ENCODE measurements at places on chromosomes 1 and 21.

DNA sequence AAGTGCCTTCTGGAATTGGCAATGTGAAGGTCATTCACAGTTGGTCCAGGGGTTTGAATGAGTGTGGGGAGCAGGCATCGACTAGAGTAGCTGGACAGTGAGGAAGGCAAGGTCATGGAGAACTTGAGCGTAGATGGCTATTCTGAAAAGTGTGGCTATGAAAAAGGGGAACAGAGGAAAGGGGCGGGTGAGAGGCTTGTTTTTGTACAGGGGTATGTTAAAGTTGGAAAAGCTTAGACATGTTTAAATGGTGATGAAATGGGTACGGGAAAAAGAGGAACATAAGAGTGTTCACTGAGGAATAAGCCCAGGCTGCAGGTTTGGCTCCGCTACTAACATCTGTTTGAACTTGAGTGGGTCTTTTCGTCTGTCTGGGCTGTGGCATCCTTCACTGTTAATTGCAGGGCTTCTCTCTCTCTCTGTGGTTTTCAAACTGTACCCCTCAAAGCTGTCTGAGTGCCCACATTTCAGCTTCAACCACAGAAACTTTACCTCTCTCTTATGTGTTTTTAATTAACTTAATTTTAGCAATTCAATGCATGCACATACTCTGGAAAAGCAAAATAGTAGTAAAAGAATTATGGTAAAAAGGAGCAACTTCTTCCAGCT, 70.8 kb upstream of the COA6 start:
- no peak for DNase-seq

DNA sequence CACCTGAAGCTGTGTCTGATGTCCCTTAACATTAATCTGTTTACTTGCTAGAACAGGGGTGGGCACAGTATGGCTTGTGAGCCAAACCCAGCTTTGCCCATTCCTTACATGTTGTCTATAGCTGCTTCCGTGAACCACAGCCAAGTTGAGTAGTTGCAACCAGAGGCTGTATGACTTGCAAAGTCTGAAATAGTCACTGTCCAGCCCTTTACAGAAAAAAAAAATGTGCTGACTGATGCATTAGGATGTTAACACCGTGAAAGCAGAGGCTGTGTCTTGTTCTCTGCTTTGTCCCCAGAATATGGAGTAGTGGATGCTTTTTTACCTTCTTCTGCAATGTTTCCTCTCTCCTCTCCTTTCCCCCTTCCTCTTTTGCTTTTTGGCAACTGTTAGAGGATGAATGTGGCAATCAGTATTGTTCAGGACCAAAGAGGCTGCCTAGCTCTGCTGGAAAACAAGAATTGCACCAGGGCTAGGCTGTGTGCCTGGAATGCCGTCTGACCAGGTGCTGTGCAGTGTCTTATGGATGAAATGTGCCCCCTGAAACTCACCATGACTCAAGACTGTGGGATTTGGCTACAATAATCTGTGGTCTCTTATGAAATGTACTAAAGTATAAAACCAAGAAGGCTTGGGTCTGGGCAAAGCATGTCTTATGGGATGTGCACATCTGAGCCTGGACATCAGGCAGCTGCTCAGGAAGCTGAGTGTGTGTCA, 79.6 kb upstream of the GCLM start:
- no peak for DNase-seq

- no peak for DNase-seq
Measured at GRCh38 chr1:154716614-154717527, 108.9 kb upstream of the ADAR start.

GRCh38 chr1:240000634-240001033, 91.0 kb upstream of the FMN2 start:
- DNase-seq = no peak

DNA sequence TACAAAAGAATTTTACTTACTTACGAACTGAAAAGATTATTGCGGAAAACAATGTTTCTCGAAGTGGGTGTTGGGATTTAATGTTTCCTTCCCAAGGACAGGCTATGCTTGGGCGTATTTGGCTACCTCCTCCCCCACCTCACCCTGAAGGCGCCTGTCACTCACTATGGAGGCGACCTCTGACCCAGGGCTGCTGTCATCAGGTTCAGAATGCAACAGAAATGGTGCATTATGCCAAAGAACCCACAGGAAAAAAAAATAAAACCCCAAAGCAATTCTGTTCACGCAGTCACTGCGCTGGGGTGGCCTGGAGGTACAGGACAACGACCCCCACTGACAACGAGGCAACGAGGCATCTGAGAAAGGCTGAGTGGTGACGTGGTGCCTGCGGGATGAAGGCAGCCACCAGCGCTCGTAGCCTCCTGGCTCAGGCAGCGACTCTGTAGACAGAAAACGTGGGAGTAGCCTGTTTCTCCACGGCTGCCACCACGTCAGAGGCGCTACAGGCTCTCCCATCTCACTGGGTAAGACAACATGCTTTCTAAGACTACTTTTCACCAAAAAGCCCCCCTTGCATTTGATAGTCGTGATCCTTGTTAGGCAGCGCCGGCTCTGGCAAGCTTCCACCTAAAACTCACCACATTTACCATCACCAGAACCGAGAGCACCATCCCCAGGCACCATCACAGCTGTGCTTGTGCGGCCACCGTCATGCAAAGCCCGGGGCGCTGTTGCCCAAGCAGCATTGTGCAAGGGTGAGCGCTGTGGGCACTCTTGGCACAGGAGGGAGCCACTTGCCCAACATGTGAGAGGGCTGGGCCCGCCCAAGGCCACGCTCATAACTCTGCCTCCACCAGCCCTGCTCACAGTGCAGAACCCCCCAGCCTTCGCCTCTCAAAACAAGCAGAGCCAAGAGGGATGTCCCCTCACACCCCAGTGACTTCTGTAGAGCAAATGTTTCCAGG, 14.3 kb downstream of the NADK start:
- peak; percentile 13 for DNase-seq

GRCh38 chr1:161782886-161783285, 16.8 kb downstream of the ATF6 start:
- DNase-seq = no peak

DNA sequence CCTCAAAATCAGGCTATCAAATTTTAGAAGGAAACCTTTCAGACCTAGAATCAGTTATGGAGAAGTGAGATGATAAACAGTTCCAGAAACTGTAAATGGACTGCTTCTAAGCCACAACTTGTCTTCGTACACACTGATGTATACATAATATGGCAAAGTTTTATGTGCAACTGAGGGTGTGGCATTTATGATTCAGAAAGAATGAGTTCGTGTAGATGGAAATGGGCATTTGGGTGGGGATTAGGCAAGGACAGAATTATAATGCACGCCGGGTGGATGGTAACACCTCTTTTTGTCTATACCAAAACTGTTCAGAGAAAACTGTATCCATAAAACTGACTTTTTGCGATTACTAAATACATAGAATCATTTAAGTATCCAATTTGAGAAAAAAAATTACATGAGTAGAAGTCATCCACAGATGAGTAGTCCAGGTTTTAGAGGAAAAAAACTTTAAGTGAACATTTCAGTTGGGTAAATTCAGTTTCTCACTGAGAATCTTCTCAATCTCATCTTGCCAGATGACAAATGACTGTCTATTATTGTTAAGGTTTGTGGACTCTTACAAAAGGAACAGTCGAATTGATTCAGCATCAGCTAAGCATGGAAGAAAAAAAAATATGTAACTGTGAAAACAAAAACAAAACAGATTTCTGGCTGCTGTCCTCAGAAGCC, 22.5 kb downstream of the ERRFI1 start:
- no peak for DNase-seq

DNA sequence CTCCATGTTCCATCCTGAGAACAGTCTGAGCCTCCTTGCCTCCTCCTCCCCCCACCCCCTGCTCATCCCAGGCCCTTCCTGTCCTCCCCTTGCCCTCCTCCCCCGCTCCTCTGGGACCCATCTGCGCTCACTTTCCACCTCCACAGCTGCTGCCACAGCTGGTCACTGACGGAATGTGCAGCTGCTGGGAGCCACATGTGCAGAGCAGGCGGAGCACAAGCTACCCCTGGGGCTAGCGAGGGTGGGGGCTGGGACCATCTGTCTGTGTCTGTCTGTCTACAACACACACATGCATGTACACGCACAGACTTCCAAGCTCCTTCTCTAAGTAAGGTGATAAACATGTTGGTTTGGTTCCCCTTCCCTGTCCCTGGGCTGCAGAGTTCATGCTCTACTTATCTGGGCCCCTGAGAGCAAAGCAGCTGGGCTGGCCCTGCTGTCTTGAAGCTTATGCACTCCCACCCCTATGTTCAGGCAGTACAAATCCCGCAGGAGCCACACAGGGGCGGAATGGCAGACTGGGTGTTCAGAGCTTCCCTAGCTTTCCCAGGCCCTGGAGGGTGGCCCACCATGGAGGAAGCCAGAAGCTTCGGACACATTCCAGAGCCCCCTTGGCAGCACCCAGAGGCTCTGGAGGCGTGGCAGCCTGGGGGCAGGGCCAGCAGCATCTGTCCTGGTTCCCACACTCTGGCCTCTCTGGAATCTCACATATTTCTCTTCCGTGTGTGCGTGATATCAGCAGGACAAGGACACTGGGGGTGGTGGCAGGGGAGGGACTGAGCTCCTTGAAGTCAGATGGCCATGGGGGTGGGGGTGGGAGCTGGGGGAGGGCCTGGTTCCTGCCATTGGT, 7.0 kb upstream of the HEYL start:
- DNase-seq = no peak

- no peak for DNase-seq
Measured at GRCh38 chr1:247360991-247361731, 29.5 kb upstream of the ZNF496 start.

GRCh38 chr1:204134103-204134502, 17.7 kb downstream of the ETNK2 start:
- DNase-seq = no peak

- DNase-seq = no peak
Measured at GRCh38 chr1:185053204-185053603, 7.8 kb downstream of the RNF2 start.

GRCh38 chr1:36154765-36155407, 1.1 kb upstream of the MAP7D1 start:
- DNase-seq = no peak

GRCh38 chr1:74388855-74389254, 123.6 kb downstream of the LRRC53 start:
- DNase-seq = no peak

- DNase-seq = no peak
Measured at GRCh38 chr1:23463286-23463685, 20.7 kb downstream of the ASAP3 start.

DNA sequence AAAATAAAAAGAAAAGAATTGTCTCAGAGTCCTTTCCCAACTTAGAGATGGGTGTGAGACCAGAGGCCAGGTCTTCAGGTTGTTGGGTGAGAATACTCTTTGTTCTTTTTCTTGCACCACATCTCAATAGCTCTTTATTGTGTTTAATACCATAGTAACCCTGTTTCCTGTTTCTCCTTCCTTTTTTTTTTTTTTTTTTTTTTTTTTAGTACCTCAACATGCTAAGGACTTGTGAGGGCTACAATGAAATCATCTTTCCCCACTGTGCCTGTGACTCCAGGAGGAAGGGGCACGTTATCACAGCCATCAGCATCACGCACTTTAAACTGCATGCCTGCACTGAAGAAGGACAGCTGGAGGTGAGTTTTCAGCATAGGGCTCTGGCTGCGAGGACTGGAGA, 24.4 kb downstream of the CELF3 start:
- no peak for DNase-seq

DNA sequence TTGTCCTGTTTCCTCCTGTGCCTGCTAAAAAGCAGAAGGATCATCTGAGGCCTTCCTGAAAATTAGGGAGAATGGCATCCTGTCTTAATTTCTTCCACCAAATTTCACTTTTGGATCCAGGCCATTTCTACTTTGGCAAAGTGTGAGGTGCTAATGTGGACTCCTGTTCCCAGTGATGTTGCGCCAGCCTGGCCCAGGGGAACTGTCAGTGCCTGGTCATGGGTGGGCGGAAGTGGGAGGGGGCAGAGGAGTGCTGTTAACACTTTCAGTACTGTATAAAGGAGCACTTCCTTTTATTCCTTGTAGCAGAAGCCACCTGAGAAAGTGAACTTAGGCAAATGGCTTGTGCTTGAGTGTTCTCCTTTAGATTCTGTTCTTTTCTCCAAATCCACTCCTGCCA, 19.9 kb downstream of the ELAPOR1 start:
- DNase-seq = no peak

GRCh38 chr21:31115249-31115648, 77.0 kb upstream of the KRTAP19-8 start:
- no peak for DNase-seq

GRCh38 chr1:60017508-60018205, 55.9 kb downstream of the C1orf87 start:
- no peak for DNase-seq

DNA sequence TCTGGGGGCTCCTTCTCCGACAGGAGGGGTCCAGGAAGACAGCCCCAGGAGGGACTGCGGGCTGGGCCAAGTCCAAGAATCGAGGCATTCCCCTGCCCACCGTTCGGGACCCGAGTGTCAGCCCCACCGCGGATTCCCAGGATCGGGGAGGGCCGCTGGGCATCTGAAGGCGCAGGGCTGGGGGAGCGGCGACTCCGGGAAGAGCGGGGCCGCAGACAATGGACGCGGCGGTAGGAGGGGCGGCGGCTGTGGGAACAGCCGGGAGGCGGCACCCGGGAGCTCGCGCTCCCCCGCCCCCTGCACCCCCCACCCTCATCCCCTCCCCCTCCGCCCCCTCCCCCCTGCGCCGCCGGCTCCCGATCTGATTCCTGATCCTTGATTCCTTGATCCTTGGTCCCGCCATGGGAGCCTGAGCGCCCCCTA, at the start of gene VANGL2:
TSS of gene VANGL2 (plus strand) at position 342 of the 423 bp plus-strand sequence. CDS start 15,274 bp downstream, outside the sequence.
- peak; percentile 33 for DNase-seq

DNA sequence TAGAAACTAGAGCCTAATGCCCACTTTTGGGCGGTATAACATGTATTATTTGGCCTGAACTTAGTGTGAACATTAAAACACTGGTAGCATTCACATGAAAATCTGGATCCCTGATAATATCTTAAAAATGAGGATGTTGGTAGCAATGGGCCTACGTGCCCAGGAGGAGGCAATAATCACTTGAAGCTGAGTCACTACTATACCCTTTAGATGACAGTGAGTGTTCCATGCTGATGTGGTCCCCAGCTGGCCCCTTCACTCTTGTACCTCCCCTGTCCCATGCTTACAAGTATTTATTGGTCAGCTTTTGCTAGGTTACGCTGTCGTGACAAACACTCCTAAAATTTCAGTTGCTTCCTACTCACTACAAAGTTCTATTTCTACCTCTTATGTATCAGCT, 23.0 kb upstream of the POU2F1 start:
- DNase-seq = no peak

- DNase-seq = no peak
Measured at GRCh38 chr1:55054396-55054795, 15.0 kb downstream of the PCSK9 start.

- no peak for DNase-seq
Measured at GRCh38 chr1:21857142-21857839, 45.2 kb downstream of the LDLRAD2 start.
